Aortic smooth muscle cell (primary cell): ENCODE measurements at places on chromosomes 12 and 14. TPM values are rescaled to one million over a fixed set of nuclear protein-coding genes. Genes with fewer than 3 reads are reported as not detected.

Gene PIWIL1
- total RNA-seq: not detected in 2 replicates

Gene LRRC9
- not detected in 2 replicates for total RNA-seq

Gene RNASE1
- total RNA-seq: 3.6 and 7.1 TPM in 2 replicates

Gene IRAK4
- 14.0 and 19.1 TPM in 2 replicates for total RNA-seq

Gene SMIM41
- 0.06 and 0.13 TPM in 2 replicates for total RNA-seq

Gene ERG28
- 4.6 and 6.3 TPM in 2 replicates for total RNA-seq

Gene SLC6A12
- total RNA-seq: 0.12 TPM in 1 of 2 replicates, not detected in the other

Gene CRY1
- total RNA-seq: 9.5 and 9.9 TPM in 2 replicates

Gene RNASE3
- total RNA-seq: not detected in 2 replicates
